Stimulated activated CD8-positive, alpha-beta memory T cell treated with anti-CD3 and anti-CD28 coated beads, Interleukin-12 subunit alpha, Interleukin-12 subunit beta, amount 100 ng/mL, for 4 hours (primary cell): ENCODE measurements at places on chromosomes 3 and 15.

DNA sequence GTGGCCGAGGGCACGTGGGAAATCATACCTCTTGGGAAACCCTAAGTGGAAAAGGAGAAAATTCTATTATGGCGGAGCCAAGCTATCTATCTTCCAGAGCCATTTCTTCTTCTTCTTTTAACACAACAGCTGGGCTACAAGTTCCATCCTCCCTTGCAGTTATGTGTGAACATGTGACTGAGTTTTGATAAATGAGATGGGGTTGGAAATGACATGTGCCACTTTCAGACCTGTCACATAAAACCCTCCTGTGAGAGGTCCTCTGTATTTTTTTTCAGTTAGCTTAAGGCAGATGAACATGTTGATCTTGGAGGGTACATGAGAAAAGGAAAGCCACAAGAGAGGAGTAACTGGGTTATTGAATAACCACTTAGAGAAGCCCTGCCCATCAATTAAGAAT, 47.9 kb downstream of the AGBL1 start:
- DNase-seq, result no peak

DNA sequence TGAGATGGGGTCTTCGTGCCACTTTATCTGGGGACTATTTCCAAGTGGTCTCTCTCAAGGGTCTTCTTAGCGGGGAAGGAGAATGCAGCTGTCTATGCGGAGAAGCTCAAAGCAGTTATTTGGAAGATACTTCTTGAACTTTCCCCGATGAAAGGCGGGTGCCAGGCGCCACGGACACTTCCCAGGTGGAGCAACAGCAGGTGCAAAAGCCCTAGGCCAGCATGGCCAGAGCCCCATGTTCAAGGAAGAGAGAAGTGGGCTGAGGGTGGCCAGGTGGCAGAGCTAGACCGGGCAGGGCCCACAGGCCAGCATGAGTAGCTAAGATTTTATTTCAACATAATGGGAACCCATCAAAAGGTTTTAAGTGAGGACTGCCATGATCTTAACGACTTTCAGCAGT, 232.8 kb downstream of the PDZRN3 start:
- DNase-seq, result no peak

DNA sequence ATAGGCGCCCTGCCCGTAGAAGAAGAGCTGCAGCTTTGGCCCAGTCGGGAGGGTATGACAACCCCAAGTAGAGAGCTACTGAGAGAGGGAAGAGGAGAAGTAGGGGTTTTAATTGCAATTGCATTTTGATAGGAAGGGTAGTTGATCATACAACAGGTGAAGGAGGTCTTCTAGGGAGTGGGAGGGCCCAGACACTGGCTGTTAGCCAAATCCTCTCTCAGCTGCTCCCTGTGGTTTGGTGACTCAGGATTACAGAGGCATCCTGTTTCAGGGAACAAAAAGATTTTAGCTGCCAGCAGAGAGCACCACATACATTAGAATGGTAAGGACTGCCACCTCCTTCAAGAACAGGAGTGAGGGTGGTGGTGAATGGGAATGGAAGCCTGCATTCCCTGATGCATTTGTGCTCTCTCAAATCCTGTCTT, 408.9 kb upstream of the THBS1 start:
- DNase-seq, result no peak

DNA sequence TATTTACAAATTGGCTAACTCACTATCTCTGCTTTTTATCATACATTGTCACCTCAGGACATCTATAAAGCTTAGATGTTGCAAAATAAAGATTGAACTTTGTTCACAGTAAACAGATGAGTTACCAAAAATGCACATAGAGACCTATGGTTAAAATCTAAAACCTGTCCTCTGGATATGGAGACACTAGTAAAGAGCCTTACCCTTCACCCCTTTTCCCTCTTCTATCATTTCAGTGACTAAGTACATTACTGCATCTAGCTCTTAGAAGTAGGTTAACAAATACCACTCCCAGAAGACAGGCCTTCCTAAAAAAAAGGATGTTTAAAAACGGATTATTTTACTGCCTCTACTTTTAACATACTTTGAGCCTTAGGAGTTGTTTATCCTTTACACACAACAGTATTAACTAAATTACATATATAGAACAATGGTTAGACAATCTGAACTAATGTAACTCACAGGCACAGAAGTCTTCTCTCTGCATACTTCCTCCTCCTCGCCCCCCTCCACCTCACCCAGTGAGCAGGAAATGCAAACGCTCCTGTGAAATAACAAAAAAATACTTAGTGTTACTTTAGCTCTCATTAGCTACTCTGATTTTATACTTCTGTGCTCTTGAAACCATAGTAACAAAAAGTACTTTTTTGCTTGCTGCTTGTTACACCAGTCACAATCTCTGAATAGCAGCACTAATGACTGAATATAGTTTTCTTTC, 23.3 kb downstream of the IREB2 start:
- DNase-seq, result no peak

DNA sequence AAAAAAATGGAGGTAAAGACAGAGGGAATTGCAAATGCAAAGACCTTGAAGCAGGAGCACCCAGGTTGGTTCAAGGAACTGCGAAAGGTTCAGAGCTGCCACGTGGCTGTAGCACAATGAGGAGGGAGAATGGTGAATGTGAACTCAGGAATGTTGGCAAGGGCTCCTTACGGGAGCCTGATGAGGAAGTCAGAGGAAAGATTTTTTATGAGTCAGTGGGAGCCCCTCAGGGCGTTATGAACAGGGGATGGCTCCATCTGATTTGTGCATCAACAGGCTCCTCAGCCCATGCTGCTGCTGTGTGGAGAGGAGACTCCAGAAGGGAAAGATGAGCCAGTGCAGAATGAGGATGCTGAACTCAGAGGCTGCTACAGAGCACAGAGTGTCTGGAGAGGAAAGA, 194.4 kb downstream of the ARRDC4 start:
- no peak for DNase-seq

- DNase-seq, result no peak
Measured at GRCh38 chr15:41022487-41023090, 69.3 kb downstream of the CHAC1 start.

DNA sequence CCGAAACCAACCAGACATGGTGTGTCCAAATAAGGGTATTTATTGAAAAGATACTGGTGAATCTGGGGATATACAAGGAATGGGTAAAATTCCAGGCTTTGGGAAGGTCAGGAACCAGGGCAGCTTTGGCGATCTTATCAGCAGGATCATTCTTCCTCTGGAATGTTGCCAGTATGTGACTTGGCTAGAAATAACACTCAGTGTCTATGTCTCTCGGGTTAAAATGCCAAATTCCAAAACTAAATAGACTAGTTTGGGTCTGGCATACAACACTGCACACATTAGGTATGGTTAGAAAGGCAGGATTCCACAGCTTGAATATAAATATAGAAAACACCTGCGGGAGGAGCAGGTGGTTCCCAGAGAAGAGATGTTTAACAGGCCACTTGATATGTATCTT, 220.2 kb upstream of the CD96 start:
- no peak for DNase-seq

DNA sequence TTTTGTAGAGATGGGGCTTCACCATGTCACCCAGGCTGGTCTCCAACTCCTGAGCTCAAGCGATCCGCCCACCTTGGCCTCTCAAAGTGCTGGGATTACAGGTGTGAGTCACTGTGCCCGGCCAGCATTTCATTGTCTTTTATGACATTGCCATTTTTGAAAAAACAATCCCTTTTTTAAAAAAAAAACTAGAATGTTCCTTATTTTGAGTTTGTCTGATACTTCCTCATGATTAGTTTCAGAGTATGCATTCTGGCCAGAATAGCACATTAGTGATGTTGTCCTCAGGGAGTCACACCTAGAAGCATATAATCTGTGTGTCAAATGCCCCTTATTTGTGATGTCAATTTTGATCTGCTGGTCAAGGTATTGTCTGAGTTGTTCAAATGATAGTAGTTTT, 21.2 kb upstream of the NMD3 start:
- no peak for DNase-seq

DNA sequence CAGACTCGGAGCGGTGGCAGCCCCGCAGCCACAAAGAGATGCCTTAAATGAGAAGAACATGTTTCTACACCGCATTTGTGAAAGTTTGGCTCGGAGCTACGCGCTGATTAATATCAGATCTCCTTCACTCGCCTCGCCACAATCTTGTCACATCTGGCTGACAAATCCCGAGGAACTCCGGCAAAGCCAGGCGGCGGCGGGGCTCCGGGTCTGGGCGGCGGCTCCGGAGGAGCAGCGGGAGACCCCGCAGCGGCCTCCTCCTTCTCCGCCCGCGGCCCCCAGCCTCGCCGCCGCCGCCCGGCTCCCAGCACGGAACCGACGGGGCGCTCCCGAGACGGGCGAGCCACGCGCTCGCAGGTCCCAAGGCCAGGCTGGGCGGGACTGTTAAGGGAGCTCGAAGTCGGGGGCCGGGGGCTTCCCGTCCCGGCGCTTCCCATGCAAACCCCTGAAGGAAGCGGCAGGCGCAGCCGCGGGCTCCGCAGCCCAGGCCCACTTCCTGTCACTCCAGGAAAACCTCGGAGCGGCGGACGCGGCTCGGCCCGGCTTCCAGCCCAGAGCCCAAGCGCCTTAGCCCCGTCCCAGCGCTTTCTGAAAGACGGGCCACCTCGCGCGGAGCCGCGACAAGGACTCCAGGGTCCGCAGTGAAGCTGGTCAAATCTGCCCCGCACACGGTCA, 1.2 kb downstream of the BNC1 start:
- DNase-seq, result no peak

DNA sequence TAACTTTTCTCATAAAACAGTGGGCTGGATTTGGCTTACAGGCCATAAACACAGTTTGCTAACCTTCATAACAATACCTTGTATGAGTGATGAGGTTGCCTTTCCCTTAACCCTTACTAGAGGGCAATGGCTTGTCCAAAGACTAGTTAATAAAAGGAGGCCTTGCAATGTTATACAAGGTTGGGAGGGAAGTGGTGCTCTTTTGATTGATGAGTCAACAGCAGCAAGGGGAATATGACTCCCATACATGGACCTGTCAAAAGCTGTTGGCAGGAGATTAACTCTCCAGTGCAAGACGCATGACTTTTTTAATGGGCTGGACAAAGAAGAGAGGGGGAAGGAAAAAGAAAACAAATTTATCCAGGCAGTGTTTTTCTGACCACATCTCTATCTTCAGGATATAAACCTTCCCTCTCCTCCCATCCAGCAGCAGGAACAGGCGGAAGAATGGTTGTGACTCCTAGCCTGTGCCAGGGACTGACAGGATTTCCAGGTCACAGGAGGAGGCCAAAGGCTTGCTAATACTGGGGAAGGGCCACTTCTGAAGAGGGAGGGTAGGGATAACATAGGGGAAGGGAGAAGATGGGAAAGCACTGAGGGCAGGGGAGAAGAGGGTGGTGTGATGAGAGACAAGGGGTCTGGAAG, 35.2 kb upstream of the ARL14 start:
- DNase-seq, result no peak

DNA sequence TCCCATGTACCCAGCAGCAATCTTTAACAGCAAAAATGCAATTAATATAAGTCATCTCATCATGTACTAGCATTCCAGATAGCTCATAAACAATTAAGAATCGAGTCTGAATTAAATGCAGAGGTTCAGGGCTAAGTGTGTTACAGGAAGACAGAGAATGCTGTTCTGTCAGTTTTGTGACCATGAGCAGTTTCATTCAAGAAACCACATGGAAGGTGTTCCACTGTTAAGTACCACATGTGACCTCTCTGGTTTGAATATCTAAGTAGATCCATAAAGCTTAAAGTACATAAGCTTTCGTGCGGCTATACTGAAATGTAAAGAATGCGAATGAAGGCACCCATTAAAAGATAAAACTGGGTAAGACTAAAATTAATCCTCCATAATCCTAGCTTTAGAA, 272.3 kb downstream of the IL5RA start:
- no peak for DNase-seq

GRCh38 chr3:45560281-45560971, 34.1 kb upstream of the LIMD1 start:
- DNase-seq, result no peak

- no peak for DNase-seq
Measured at GRCh38 chr3:38487323-38487722, 8.8 kb upstream of the EXOG start.

- no peak for DNase-seq
Measured at GRCh38 chr15:83848315-83849050, 194.6 kb downstream of the ADAMTSL3 start.

DNA sequence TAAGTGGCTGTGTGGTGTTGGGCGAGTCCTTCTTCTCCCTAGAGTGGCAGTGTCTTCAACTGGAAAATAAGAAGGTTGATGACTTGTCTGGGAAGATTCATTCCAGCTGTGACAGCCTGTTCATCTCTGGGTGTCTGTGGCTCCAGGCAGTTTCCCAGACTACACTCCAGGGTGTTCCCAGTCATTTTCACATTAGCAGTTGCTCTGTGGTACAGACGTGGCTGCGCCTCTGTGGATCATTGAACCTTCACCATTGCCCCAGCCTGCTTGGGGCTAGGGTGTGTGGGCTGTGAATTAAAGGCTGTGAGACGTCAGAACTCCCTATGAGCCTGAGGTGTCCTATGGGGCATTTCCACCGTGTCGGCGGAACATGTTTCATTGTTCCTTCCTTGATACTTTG, 239.6 kb upstream of the NR2E3 start:
- DNase-seq, result no peak

GRCh38 chr3:6860954-6861624, at the start of gene GRM7:
GRM7 (plus strand) TSS chr3:6861115.
- DNase-seq, result no peak

- no peak for DNase-seq
Measured at GRCh38 chr15:97099040-97099439, 768.5 kb downstream of the NR2F2 start.

DNA sequence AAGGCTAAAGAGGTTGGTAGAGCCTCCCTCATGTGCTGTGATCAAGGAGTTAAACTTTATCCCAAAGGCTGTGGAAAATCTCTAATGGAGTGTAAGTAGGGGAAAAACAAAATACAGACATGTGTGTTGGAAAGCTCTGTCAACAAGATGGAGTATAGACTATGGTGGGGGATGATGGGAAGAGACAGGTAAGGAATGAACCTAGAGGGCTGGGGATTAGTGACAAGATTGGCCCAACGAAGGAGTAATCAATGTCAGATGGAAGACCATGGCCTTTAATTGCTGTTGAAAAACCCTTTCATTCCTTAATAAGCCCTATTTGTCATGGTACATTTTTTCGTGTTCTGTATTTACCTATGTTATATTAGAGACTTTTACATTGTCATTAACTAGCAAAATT, 278.6 kb downstream of the SQOR start:
- DNase-seq, result no peak

GRCh38 chr15:86275361-86275760, 195.7 kb downstream of the AGBL1 start:
- DNase-seq, result no peak

- DNase-seq, result no peak
Measured at GRCh38 chr3:128736601-128737000, 10.6 kb downstream of the RAB7A start.

- DNase-seq, result no peak
Measured at GRCh38 chr3:186280737-186281136, 81.3 kb downstream of the DGKG start.
